ENCODE measurements at places on chromosomes 1 and 21.

DNA sequence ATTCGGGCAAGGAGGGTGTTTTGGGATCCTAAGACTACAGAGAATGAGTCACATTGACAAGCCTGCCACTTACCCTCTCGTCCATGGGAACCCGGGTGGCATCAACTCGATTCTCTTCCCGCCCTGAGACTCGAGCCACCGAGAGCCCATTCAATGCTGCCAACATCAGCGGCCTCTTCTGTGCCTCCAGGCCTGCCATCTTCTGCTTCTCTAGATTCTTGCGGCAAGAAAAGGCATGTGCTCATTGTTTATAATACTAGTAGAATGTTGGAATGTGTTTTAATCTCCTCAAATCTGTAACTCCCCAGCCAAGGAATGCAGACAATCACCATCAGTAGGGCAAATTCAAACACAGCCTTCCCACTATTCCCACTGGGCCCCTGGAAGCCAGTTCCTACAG, 96.9 kb downstream of the SMYD2 start:
- DNase-seq = no peak

DNA sequence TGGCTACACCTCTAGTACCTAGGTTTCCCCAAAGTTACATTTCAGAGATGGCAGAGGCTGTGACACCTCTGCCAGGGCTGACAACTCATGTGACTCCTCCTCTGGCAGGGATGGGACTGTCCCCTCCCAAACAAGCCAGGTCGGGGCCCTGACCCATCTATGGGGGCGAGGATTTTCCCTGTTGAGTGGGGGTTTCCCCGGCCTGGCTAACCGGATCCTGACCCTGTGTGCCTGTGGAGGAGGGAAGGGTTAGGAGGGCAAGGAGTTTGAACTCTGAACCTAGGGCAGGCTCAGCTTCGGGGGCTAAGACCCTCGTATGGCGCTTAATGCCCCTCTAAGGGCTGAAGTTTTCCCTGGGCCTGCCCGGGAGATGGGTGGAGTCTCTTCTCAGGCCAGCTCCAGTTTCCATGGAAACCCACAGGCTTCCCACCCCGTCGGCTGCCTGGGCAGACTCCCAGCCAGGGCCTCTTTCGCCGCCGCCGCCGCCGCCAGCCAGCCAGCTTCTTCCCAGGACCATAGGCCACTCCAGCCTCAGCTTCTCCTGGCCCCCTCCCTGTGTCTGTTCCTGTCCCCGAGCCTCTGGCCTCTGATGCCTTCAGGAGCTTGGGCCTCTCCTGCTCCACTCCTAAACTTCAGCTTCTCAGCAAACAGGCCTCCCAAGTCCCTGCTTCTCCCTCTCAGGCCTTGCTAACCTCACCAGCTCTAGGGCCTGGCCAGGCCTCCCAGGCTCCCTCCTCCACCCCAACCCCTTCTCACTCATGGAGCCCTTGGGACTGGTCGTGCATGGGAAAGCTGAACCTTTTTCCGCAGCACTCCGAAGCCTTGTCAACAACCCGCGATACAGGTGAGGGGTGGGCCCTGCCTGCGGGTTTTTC, at the start of gene BTBD19:
Gene BTBD19, plus strand, starts transcription at position 461 of the 875 bp plus-strand sequence. Its CDS starts 298 bp downstream, at position 759.
- no peak for DNase-seq

DNA sequence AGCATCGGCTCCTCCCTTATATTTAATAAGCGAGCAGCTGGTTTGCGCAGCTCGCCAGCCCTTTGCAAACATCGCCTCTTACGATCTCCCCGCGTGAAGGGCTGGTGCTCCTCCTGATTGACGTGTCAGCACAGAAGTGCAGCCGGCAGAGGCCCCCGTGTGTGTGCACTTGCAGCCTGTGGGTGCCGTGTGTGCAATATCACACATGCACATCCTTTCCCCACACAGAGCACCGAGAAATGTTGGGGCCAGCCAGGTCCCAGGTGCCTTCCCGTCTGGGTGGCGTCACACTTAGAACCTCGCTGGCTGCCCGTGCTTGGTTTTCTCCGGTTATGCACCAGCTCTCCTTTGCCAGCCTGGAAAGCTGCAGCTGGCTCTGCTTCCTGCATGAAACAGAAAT, 126.6 kb upstream of the AJAP1 start:
- peak; percentile 76 for DNase-seq

DNA sequence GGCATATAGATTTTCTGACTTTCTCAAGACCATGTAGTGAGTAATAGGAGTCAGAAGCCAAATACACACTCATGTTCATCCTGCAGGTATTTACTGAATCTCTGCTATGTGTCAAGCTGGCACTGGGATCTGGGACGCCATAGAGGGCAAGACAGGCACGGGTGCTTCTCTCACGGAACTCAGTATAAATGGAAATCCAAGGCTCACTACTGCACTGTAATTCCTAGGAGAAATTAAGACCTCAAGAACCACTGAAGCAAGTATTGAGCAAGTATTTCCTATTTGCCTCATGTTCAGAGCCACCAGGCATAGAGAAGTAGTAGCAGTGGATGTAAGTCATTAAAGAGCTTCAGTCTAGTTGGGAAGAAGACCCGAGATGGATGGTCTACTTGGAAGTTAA, 38.9 kb downstream of the EIF2D start:
- no peak for DNase-seq

- peak; percentile 87 for DNase-seq
These were observed 2.0 kb downstream of the HES3 start for GRCh38 chr1:6245869-6246496.

DNA sequence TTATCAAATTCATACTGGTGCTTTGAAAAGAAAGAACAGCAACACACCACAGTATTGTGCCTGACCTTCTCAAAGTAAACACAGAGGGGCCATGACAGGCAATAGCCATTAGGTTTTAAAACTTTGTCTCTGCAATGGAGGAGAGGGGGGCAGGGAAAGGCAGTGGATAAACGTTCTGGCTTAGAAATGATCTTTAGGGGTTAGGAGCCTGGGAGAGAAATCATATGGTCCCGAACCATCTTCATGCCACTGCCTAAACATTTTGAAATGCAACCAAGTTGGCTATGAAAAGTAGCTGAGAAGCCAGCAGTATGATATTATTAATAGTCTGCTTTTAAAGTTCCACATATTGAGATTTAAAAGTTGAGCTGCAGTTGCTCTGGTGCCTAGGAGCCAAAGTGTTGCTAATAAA, 39.8 kb downstream of the PLPP3 start:
- no peak for DNase-seq

DNA sequence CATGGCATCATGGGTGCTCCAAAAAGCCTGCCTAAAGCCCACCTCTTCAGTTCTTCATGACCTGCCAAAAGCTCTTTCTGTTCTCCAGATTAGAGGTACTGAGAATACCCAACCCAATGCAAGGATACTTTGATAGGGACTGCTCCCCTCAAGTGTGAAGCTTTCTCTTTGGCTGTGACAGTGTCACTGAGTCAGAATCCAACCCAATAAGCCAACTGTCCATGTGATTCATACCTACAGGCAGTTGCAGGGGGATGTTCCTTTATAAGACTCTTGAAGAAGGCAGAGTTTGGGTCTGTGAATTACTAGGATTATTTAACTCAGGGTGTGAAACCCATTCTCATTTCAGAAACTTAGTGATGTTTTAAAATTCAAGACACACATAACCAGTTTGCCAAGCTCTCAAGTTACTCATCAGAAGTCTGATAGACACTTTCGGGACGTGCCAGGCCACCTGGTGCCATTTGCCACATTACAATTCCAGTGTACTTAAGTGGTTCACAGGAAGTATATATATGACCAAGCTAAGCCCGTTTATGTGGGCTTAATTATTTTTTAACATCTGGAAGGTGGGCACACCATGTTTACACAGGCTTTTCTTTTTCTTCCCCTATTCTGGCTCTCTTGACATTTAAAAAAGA, 265.8 kb downstream of the NFIA start:
- no peak for DNase-seq

DNA sequence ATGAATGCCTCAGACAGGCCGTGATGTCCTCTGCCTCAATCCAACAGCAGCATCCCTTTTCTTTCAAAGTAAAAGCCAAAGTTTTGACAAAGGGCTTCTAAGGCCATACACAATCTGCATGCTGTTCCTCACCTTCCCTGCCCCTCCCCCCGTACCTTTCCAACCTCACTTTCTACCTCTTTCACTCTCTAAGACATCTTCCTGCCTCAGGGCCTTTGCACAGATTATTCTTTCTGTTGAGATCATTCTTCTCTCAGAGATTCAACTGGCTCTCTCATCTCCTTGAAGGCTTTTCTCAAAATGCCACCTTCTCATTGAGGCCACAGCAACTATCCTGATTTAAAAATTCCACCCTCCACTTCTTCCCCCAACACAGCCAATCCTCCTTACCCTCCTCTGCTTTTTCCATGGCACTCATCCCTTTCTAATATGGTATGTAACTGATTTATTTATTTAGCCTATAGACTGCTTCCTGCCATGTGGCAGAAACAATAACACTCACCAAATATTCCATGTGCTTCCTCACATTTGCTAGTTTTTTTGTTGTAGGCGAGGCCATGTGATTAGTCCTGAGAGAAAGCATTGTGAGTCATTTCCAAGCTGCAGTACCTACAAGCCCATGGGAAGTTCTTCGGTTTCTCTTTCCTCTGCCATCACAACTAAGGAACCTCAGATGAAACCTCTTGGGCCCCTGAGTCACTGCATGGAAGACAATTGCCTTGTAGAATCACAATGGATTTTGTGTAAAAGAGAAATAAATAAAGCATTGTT, 58.7 kb upstream of the GADD45A start:
- DNase-seq = no peak

GRCh38 chr1:6124341-6124740, 55.8 kb downstream of the CHD5 start:
- DNase-seq = no peak

- no peak for DNase-seq
These were observed 16.2 kb upstream of the GPR157 start for GRCh38 chr1:9145021-9145668.

DNA sequence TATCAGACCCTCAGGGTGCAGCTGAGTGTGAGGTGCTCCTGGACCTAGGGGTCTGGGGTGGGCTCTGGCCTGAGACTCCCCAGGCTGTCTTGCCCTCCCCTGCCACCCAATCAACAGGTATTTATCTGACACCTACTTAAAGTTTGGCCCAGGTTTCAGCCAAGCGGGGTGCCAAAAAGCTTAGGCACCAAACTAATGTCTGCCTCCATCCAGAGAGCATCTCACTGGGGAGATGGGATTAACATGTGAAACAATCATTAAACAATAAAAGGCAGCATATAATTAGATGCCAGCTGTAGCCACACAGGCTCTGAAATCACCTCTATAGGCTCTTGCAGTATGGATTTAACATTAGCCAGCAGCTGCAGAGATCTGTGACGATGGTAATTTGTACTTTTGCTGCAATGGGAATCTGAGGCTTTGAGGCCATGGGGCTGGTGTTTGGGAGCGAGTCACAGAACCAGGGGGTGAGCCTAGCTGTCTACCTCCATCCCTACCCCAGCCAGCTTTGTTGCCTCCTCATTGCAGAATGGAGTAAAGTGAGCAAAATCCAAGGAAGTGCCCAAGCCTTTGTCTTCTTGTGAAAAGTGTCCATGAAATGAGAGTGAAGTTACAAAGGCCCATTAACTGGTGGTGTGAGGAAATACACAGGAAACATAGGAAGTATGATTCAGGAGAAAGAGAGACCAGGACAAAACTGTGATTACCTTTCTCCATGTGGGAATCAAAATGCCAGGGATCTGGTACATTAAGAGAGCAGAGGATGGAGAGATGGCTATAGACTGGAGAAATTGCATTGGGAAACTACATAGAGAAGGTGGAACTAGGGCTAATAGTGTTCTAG, 36.1 kb downstream of the EIF2D start:
- DNase-seq = no peak

DNA sequence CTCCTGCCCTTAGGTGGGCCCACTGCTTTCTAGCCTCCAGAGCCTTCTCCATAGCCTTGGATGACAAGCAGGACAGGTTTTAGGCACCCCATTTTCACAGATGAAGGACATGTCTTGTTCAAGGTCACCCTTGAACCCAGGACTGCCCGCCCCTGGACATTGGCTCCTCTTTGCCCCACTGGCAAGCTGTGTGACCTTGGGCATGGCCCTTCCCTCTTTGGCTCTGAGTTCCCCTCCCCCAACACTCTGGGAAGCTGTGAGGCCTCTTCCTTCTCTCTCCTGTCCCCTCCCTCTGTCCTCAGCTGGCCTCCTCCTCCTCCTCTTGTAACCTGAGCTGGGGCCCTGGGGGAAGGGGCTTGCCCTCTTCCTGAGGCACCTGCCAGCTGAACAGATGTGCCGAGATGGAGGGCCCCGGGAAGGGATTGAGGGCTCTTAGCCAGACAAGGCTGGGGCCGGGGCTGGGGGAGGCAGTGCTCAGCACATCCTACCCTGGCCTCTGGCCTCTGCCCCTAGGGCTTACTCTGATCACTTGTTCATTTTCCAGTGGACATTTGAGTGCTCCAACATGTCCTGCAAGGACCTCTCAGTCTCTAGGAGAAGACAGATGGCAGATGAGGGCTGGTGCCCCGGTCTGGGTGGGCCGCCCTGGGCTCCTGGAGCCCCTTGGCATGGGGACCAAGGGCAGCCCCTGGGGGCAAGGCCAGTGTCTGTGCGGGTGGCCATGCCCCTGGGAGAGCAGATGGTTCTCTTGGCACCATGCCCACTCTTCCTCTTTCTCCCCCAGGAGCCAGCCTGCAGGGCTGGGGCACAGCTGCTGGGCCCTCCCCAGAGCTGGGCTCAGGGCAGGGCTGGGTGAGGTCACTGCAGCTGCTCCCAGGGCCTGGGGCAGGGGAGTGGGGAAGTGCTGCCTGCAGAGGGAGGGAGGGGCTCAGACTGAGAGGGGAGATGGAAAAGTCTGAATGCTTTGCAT, 10.7 kb downstream of the FOXO6 start:
- peak; percentile 78 for DNase-seq

DNA sequence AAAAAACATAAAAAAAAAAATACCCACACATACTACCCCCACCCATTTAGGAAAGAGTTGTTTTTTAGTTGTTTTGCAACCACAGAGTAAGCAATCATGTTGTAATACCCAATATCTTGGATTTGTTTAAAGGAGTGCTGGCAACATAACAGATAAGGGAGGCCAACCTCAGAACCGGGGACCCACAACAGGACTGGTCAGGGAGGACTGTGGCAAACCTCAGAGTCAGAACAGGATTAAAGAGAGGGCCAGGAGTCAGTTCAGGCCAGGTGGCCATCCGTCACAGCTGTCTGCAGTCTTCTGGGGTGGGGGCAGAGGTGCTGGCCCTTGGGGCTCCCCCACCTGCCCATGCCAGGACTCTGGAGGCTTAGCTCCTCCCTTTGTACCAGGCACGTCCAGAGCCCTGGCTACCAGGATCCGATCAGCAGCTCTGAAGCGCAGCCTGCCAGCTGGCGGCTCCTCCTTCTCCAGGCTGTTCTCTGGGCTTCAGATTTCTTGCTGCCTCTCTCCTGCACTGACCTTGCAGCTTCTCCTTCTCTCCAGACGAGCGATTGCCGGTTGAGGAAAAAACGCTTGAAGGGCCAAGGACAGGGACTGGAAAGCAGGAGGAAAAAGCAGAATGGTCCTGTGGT, 7.9 kb downstream of the H6PD start:
- peak; percentile 18 for DNase-seq

- DNase-seq = no peak
These were observed 3.8 kb upstream of the ATP6V1G3 start for GRCh38 chr1:198544265-198544664.

DNA sequence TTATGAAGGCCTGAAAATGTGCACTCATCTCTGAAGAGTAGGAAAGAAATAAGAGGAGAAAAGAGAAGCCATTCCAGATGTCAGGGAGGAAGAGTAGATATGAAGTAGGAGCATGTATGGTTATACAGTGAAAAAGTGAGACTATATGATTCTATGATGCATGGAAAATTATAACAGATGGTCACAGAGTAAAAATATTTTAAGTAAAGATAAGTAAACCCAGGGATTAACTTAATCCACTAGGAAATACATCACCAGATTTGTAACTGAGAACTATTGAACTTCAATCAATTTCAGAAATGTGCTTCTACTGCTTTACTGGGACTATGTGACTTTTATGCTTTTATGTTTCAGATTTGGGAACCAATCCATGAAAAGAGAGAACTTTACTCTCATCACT, at the start of gene OR10J1:
Gene OR10J1, plus strand, starts transcription at position 301 of the 400 bp plus-strand sequence. Its CDS starts 70 bp downstream, at position 371.
- DNase-seq = no peak

GRCh38 chr1:87418048-87418447, 89.4 kb downstream of the LMO4 start:
- DNase-seq = no peak

Data from NCI-H1694 treated with DMSO at 0.1 percent for 48 hours (cell line).